ENCODE measurements at places on chromosomes 6 and 20.

- DNase-seq: peak; percentile 30
Measured at GRCh38 chr6:3786141-3786540, 34.6 kb upstream of the PXDC1 start.

DNA sequence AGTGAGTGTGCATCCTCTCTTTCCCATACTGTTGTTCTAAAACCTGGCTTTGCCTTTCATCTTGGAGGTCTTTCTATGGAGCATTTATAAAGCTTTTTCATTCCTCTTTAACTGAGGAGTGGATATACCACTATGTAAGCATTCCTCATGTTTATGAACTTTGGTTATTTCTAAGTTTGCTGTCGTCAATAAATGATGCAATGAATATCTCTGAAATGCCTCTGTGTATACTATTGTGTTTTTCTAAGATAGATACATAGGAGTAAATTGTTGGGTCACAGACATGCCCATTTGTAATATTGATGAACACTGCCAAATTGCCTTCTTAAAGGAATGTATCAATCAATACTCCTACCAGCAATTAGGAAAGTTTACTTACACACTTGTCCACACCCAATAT lies 53.9 kb downstream of the SLC22A2 start:
- DNase-seq: no peak

DNA sequence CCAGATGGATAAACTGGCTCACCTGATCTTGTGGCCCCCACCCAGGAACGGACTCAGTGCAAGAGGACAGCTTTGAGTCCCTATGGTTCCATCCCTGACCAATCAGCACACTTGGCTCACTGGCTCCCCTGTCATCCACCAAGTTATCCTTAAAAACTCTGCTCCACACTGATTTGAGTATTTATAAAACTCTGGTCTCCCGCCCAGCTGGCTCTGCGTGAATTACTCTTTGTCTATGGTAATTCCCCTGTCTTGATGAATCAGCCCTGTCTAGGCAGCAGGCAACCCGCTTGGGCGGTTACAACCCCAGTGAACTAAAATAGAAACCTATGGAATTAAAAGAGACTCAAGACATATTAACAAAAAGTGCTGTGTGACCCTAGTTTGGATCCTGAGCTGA lies 38.1 kb upstream of the CD83 start:
- peak; percentile 21 for DNase-seq

GRCh38 chr6:77021778-77022177 lies 441.5 kb downstream of the HTR1B start:
- no peak for DNase-seq

- no peak for DNase-seq
Measured at GRCh38 chr6:160881148-160881808, 110.3 kb upstream of the MAP3K4 start.

DNA sequence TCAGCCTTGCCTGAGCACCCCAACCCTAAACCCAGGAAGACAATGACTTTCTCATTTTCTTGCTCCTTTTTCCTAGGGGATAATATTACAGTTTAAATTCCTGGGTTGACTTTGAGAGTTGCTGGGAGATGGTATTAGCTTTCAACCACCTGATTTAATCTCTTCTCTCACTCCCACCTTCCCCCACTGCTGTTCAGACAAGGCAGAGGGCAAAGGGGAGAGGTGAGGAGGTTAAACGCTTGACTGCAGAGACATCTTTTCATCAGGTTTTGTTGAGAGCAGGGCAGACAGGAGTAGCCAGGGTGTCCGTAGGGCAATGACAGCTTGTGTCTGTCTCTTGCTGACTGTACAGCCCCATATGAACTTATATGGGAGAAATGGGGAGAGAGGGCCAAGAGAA lies 811.2 kb downstream of the MAFB start:
- DNase-seq: no peak

- no peak for DNase-seq
Measured at GRCh38 chr6:149889326-149889725, 8.6 kb downstream of the RAET1E start.

- DNase-seq: peak; percentile 45
Measured at GRCh38 chr20:35264755-35265154, 13.2 kb downstream of the MMP24OS start.

GRCh38 chr6:31723245-31723979 lies at the start of gene MPIG6B:
TSS of gene MPIG6B (plus strand) at chr6:31723373. CDS start at chr6:31723384, 11 bp downstream.
- no peak for DNase-seq

GRCh38 chr6:164532198-164533044 lies 777.0 kb downstream of the C6orf118 start:
- no peak for DNase-seq

- peak; percentile 99 for DNase-seq
Measured at GRCh38 chr6:77456531-77457248, 6.6 kb downstream of the HTR1B start.

GRCh38 chr20:11270566-11270965 lies 596.8 kb upstream of the JAG1 start:
- DNase-seq: no peak

GRCh38 chr6:45378334-45378926 lies 696 bp upstream of the SUPT3H start:
- peak; percentile 58 for DNase-seq

DNA sequence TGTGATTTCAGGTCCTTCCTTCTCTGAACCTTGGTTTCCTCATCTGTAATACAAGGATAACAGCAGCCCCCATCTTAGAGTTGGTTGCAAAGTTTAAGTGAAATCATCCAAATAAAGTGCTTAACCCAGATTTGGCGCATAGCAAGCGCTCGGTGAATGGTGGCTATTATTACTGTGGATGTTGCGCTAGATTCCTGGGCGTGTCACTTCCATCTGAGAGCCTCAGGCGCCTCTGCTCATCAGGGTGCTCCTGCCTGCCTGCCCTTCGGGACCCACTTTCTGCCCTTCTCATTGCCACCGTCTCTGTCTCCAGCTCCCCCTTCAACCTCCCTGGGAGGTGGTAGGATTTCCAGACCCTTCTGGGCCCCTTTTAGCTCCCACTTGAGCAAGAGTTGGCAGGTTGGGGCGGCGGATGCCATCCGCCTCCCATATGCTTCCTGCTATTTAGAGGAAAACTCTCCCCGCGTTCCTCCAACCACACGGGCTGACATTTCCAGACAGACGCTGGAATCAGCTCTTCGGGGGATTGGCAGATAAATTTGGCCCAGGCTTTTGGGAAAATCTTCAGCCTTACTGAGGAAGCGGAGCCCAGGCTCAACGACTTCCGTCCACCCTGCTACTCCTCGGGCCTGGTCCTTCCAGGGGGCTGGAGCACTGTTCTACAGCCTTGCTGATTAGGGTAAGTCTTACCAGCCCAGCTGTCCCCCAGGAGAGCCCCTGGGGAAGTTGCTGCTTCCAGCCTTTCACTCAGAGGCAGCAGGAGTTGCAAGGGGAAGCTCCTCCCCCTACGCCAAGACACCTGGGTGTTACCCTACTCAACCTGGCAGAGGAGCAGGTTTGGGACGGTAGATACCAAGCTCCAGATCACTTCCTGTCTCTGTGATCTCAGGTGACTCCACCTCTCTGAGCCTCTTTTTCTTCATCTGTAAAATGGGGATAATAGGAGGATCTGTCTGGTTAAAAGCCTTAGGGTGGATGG lies 71.5 kb downstream of the DLGAP4 start:
- no peak for DNase-seq

- no peak for DNase-seq
Measured at GRCh38 chr6:160420969-160421556, 72.9 kb downstream of the SLC22A3 start.

GRCh38 chr6:101722991-101723579 lies 329.6 kb downstream of the GRIK2 start:
- peak; percentile 89 for DNase-seq

GRCh38 chr6:43544461-43544860 lies 27.6 kb downstream of the POLR1C start:
- DNase-seq: no peak
